Cerebellar nuclear complex (tissue), 1 donor: ENCODE measurements at places on chromosomes 1 and 21.

- DNase-seq: no peak
Observed at GRCh38 chr1:44572572-44572879, 101.8 kb downstream of the TMEM53 start.

DNA sequence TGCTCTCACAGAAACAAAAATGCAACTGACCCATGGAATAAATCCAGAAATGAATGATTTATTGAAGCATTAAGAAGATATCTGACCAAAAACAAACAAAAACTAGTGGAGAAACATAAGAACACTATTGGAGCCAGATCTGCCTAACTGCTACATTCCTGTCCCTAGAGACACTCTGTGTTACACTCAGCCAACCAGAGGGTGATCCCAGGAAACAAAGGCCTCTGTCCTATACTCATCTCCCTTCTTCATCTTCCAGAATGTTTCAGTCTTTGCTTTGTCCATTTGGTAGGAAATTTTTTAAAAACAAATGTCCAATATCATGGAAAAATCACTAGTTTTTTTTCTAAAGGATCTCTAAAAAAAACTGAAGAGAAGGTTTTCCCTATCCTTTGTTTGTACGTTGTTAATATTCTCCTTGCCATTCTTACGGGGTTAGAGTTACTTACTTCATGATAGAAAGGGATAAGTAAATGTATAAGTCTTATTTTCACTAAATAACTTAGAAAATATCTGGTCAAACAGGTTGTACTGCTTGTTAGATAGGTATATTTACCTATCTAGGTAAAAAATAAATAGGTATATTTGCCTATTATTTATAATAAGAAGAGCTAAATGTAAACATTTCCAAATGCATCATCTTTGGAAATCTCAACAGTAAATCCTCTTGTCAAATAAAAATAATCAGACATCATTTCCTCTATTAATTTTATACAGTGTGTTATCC, 59.1 kb downstream of the NME7 start:
- no peak for DNase-seq

- no peak for DNase-seq
Observed at GRCh38 chr1:50436489-50436888, 13.2 kb upstream of the DMRTA2 start.

GRCh38 chr1:35475356-35475755, 81.8 kb downstream of the KIAA0319L start:
- no peak for DNase-seq

DNA sequence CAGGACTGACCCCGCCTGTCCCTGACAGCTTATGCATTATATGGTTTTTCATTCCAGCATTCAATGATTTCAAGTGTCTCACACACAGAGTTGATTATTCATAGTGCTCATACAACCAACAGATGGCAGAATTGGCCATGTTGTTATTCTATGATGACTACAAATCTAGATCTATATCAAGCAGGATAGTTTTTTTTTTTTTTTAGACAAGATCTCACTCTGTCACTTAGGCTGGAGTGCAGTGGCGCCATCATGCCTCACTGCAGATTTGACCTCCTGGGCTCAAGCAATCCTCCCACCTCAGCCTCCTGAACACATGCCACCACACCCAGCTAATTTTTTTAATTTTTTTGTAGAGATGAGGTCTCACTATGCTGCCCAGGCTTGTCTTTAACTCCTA, 40.1 kb upstream of the LRRC8D start:
- DNase-seq: no peak
